ENCODE measurements at places on chromosomes 7 and 10.
A peak's percentile ranks its signal among the peaks of the same experiment; 100 is the strongest.

DNA sequence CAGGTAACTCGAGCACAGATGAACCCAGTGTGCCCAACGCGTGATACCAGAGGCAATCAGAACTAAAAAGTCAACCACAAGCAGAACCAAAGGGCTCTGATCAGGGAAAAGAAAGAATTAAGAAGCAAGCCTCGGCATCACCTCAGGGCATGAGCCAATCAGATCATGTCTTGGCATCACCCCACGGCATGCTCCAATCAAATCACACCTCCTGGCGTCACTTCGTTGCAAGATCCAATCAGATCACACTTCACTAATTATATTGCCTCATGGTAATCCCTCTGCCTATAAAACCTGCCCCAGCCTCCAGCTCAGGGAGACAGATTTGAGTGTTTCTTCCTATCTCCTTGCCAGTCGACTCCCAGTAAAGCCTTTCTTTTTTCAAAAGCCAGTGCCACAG, 46.8 kb downstream of the TYW1B start:
- no peak for DNase-seq

DNA sequence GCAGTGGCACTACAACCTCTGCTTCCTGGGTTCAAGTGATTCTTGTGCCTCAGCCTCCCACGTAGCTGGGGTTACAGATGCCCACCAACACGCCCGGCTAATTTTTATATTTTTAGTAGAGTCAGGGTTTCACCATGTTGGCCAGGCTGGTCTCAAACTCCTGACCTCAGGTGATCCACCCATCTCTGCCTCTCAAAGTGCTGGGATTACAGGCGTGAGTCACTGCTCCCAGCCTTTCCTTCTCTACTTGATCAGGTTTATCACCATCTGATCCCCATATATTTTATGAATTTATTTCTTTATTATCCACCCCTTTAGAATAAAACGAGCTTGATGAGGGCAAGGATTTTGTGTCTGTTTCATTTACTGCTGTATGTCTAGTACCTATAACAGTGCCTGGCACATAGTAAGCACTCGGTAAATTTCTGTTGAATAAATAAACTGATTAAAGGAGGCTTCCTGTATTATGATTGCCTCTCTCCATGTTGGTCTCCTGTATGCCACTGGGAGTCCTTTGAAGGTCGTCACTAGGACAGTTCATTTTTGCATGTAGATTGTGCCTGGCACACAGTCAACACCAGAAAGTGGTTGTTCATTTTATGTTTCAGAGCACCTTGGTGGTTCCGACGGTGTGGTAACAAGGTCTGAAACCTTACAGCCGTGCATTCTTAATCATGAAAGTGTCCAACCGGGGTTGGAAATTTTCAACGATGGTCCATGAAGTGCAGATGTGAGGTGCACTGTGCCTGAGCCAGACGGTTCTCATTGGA, 9.6 kb upstream of the EIF3A start:
- no peak for DNase-seq

DNA sequence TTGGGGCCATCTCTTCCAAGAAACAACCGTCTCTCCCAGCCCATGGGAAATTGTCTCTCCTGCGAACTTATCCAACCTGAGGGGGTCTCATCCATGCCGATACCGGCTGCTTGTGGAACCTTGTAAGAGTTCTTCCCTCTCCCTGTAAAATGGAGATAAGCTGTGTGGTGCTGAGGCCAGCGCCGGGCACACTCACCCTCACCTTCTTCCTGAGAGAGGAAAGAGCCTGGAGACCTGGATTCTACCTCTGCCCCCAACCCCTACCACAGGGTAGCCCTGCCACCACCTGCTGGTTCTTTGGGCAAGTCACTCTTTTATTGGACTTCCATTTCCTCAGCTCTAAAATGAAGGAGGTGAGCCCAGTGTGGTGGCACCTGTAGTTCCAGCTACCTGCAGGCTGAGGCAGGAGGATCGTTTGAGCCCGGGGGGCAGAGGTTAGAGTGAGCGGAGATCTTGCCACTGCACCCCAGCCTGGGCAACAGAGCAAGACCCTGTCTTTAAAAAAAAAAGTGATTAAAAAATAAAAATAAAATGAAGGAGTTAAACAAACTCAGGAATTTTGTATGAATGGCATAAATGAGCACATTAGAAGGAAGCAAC, 38.4 kb upstream of the PSAP start:
- no peak for DNase-seq

DNA sequence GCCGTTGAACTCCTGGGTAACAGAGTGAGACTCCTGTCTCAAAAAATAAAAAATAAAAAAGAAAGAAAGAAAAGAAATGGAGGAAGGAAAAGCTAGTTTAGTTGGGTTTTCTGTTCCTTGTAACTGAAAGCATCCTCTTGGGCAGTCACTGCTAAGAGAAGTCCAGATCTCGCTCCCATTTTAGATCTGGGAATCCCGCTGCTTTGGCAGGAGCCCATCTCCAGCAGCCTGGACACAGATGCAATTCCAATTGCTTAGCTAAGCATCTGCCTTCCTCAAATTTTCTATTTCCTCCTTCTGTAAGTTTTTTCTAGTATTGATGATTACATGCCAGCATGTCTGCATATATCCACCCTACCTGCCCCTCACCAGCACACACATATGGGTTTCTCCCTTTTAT, 54.1 kb downstream of the DENND2A start:
- no peak for DNase-seq

DNA sequence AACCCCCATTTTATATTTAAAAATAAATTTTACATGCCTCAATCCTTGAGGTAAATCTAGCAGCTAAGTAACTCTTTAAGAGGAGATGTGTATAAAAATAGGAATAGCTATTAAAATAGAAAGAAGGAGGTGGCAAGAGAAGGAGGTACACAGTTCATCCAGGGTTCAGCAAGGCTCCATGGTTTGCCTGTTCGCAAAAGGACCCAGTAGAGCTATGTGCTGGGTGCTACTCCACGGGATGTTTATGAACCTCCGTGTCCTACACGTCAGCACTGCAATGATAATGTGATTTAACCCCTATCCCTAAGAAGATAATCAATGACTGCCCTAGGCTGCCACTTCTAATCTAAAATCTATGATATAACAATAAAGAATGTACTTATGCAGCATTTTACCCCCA, 926 bp upstream of the DENND11 start:
- no peak for DNase-seq

- DNase-seq: no peak
Measured at GRCh38 chr7:55567571-55567970, 4.7 kb downstream of the VOPP1 start.

- DNase-seq: no peak
Measured at GRCh38 chr10:5479481-5480161, 19.7 kb downstream of the CALML5 start.

GRCh38 chr7:125695626-125696025, 766.0 kb upstream of the POT1 start:
- no peak for DNase-seq

- DNase-seq: peak; percentile 44
Measured at GRCh38 chr7:159025161-159025779, 119.4 kb downstream of the VIPR2 start.

- DNase-seq: no peak
Measured at GRCh38 chr10:124451276-124451675, 1.4 kb upstream of the NKX1-2 start.

GRCh38 chr7:95342642-95343307, 18.4 kb upstream of the PON1 start:
- no peak for DNase-seq

GRCh38 chr10:96820765-96821164, 11.3 kb upstream of the LCOR start:
- no peak for DNase-seq

GRCh38 chr7:894927-895450, 18.6 kb downstream of the GET4 start:
- no peak for DNase-seq

- DNase-seq: no peak
Measured at GRCh38 chr10:29001801-29002200, 287.1 kb upstream of the LYZL1 start.

DNA sequence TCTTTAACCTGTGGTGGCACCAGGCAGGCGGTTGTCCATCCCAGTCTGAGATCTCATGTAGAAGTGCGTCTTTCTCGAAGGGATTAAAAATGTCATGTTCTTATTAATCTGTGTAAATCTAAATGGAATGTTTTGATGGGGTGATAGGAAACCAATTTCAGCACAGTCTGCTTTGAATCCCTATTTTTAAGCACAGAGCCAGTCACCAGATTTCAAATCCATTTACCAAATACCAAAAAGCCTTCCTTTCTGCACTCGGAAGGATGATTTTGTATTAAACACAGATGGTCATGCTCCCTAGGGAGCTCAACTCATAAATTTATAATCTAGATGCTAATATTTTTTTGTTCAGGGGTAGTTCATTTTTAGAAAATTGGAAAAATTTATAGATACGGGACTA, 160.6 kb upstream of the AOAH start:
- no peak for DNase-seq

Measured in NCI-H187 treated with DMSO at 0.1 percent for 48 hours (cell line).